ENCODE measurements at places on chromosomes 6 and 20.

GRCh38 chr6:148118244-148118643 lies 224.4 kb upstream of the SASH1 start:
- no peak for DNase-seq

GRCh38 chr6:35810971-35811698 lies 6.0 kb downstream of the LHFPL5 start:
- no peak for DNase-seq

GRCh38 chr6:64815718-64816117 lies 891.3 kb downstream of the EYS start:
- DNase-seq = no peak

DNA sequence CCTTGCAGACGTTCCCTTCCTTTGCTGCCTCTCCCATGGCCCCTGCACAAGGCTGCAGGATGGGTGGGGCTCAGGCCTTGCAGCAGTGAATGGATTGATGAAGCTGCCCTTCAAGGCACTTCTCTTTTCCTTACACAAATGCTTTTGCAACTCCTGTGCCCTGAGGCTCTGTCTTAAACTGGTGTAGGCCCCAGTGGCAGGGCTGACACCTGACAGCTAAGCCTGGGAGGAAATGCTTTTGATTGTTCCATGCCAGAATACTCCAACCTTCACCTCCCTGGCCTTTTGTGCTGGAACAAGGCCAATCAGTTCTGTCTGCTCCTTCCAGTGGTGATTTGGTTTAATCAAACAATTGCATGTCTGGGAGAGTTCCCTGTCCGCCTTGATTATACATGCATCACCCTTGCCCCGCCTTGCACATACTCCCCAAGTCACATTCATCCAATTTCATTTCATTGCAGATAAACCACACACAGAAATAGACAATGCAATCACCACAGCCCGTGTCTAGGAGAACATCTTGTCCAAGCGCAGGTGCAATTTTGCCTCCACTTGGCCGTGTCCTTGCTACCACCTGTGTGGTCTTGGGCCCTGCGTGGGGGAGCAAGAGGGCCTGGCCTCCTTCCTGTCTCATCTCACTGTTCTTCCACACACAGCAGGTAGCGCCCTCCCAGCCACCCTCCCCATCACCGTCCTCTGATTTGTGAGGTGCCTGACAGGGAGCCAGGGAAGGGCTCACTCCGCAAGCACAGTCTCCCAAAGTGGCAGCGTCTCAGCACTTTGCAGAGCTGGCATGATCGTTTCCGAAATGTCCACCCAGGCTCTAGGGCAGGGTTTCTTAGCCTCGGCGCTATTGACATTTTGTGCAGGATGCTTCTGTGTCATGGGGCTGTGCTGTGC lies 120.4 kb downstream of the CDH26 start:
- no peak for DNase-seq

DNA sequence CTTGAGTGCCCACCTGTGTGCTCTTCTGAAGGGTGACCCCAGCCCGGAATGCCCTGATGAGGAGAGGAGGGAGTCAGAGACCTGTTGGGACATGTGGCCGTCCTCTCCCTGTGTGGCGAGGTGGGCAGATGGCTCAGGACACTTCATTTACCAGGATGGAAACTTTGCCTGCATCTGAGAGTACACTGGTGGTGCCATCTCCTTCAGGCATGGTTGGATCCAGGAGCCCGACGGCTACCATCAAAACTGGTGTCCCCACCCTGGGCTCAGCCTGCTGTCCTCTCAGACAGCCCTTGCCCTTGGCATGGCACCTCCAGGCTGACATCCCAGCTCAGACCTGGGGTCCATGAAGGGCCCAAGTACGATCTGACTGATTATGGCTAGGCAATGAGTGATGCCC lies 7.0 kb upstream of the OSBPL2 start:
- DNase-seq = no peak

DNA sequence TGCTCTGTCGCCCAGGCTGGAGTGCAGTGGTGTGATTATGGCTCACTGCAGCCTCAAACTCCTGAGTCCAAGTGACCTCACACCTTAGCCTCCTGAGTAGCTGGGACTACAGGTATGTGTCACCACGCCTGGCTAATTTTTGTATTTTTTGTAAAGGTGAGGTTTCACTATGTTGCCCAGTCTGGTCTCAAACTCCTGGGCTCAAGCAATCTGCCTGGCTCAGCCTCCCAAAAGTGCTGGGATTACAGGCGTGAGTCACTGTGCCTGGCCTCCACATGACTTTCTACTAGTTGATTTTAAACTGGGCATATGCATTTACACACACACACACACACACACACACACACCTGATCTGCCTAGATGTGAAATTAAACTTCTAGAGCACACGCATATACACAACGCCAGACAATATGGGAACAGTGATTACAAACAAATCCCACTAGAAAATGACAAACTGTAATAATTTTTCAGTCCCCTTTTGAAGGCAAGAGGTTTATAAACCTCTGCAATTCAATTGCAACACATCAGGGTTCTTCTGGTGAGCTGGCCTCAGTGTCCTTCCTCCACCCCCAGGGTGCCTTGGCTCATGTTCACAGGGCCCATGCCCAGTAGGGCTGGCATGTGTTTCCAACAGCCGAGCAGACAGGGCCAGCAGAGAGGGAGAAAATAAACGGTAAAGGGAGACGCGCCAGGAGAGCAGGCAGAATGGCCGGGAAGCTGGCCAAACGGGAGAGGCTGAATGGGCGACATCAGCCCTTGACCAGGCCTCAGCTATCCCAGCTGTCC lies 31.2 kb downstream of the PARD6B start:
- DNase-seq = no peak

GRCh38 chr6:15207923-15208322 lies 37.9 kb upstream of the JARID2 start:
- DNase-seq = no peak

GRCh38 chr20:36311854-36312723 lies 6.0 kb downstream of the DLGAP4 start:
- DNase-seq = no peak

- DNase-seq = no peak
These were observed 15.1 kb upstream of the APMAP start for GRCh38 chr20:25007491-25008305.

DNA sequence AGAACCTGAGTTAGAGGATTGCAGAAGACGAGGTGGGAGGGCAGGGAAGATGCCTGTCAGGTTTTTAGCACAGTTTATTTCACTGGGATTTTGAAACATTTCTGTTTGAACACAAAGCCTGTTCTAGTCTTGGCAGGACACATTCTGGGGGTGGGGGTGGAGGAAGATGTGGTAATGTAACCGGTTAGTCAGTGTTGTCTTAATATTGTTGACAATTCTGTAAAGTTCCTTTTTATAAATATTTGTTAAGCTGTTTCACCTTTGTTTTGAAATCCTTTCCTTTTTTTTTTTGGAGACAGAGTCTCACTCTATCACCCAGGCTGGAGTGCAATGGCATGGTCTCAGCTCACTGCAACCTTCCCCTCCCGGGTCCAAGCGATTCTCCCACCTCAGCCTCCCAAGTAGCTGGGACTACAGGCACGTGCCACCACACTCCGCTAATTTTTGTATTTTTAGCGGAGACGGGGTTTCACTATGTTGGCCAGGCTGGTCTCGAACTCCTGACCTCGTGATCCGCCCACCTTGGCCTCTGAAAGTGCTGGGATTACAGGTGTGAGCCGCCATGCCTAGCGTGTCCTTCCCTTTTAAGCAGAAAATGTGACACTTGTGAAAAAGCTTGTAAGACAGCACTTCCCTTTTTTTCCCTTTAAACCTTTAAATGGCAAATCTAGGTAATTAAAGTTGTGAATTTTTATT lies 20.2 kb downstream of the SLC9A8 start:
- DNase-seq = no peak

GRCh38 chr6:125111219-125111983 lies 42.2 kb upstream of the TPD52L1 start:
- DNase-seq = no peak

- no peak for DNase-seq
These were observed 317.2 kb upstream of the AGPAT4 start for GRCh38 chr6:161590961-161591627.

DNA sequence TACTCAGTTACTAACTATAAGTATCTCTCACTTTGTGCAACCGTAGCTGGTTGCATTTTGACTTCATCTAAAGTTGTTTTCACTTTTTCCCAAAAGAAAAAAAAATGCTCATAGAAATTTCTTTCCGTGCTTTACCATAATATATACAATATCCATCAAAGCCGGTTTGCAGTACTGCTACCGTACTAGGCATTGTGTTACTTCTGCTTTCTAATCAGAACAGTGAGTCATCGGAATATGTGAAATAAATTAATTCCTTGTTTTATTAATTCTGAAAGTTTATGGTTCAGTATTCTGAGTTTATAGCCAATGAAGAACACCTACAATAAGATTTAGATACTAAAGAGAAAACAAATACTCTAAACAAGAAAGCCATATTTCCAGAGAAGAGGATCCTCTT lies 72.5 kb downstream of the TNFRSF21 start:
- DNase-seq = no peak

- no peak for DNase-seq
These were observed 26.0 kb downstream of the TRAM2 start for GRCh38 chr6:52550870-52551269.
